ENCODE measurements at places on chromosomes 2 and 18.
A peak's percentile ranks its signal among the peaks of the same experiment; 100 is the strongest.

- DNase-seq: no peak
Measured at GRCh38 chr2:196513796-196514526, 125.6 kb upstream of the CCDC150 start.

DNA sequence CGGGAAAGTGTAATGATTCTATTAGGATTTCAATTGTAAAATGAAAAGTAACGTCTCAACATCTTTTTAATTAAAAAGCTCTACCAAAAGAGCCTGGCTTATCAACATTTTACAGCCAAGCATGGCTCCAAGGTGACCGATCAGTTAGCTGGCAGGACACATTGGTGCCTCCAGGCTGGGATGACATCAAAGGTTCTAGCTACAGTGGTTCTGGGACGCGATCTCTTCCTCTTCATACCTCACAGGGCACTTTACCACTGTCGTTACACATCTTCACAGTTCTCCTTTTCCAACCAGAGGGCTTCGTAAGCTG is 693 bp downstream of the ORC2 start:
- DNase-seq: no peak

GRCh38 chr2:56215911-56216310 is 32.1 kb downstream of the CCDC85A start:
- no peak for DNase-seq

DNA sequence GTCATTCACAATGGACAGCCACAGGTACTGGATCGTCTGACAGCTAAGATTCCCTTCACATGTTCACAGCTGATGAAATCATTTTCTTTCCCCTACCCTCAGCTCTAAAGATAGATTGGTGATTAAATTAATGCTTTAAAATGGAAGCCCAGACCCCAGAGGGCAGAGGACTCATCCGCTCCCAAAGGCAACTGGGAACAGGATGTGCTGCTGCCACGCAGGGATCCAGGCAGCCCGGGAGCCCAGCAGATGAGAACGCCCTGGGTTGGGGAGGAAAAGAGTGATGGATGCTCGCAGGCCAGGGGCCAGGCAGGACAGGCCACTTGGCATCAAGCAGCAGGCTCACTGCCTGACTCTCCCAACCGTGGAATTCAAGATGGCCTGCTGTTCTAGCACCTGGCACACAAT is 41.3 kb downstream of the HDHD2 start:
- DNase-seq: no peak

GRCh38 chr2:1656961-1657841 is 87.1 kb downstream of the PXDN start:
- no peak for DNase-seq

DNA sequence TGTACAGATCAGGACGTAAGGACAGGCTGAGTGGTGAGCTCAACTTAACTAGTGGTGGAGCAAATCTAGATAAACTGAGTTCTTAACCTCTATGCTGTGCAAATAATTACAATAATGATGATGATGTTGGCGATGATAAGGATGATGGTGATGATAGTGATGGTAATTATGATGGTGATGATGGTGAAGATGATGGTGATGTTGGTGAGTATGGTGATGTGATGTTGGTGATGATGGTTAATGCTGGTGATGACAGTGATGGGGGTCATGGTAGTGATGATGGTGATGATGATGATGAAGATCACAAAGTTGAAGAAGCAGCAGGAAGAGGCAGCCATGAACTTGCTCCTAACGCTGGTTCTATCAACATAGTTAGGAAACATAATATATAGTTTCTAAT is 38.0 kb upstream of the IMP4 start:
- DNase-seq: no peak

- DNase-seq: no peak
Measured at GRCh38 chr2:160499865-160500264, 6.3 kb upstream of the RBMS1 start.

DNA sequence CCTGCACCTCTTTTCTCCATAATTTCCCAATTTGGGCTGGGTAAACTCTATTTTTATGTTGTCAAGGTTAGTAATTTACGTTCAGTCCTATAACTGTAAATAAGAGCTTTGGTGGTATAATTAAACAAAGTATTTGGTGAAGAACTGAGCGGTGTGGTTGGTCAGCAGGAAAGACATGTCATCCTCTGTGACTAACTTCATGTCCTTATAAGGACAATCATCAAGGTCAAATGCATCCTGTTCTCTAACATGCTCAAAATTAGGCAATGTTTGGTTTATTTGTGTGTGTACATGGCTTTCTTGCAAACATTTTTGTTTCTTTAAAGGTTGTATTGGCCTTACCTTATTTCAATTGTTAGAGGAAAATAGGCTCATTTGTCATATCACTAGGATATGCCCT is 121.5 kb upstream of the NABP1 start:
- no peak for DNase-seq

DNA sequence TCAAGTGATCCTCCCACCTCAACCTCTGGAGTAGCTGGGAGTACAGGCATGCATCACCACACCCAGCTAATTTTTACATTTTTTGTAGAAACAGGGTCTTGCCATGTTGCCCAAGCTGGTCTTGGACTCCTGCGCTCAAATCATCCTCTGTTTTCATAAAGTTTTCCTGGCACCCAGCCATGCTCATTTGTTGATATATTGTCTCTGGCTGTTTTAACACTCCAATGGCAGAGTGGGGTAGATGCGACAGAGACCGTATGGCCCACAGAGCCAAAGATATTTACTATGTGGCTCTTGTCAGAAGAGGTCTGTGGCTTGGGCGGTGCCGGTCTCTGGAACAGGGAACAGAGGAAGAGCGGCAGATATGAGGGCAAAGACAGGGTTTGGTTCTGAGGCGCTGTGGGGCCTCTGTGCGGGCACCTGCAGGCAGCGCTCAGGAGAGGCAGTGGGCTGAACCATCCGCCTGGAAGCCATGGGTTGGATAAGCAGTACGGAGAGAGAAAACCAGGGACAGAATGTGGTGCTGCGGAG is 50.2 kb downstream of the CENPO start:
- DNase-seq: no peak

GRCh38 chr2:59583173-59583765 is 970.2 kb downstream of the BCL11A start:
- DNase-seq: no peak

GRCh38 chr18:50080932-50081560 is 113.9 kb downstream of the MYO5B start:
- no peak for DNase-seq

DNA sequence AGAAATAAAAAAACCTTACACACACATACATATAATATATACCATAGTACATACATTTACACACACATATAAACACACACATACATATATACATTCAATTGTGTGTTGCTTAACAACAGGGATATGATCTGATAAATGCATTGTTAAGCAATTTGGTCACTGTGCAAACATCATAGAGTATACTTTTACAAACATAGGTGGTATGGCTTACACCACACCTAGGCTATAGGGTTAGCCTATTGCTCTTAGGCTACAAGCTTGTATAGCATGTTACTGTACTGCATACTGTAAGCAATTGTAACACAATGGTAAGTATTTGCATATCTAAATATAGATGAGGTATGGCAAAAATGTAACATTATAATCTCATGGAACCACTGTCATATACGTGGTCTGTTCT is 156.8 kb upstream of the ERBB4 start:
- DNase-seq: no peak

- DNase-seq: no peak
Measured at GRCh38 chr2:109098251-109098920, 30.6 kb upstream of the SH3RF3 start.

DNA sequence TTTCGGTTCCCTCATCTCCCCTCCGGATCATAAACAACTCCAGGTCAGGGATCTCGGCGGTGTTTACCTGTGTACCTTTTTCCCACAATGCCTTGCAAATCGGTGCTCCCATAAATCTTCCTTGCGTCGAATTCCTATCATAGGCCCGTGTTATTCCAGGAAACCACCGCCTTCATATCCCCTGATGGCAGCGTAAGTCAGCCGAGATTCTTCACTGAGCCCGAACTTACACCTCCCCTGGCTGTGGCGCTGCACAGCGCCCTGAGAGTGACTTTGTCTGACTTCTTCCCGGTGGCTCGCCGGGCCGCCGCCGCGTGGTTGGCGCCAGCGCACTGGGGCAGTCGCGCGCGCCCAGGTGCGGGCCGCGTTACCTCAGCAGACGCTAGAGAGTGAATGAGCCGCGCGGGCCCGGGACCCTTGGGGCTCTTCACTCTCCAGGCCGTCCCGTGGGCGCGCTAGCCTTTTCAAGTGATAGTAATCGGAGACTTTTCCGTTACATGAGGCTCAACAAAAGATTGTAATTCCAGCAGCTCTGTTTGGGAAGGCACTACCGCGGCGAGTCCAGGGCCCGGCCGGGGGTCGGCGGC is 101.6 kb downstream of the SPTBN1 start:
- DNase-seq: peak; percentile 52

DNA sequence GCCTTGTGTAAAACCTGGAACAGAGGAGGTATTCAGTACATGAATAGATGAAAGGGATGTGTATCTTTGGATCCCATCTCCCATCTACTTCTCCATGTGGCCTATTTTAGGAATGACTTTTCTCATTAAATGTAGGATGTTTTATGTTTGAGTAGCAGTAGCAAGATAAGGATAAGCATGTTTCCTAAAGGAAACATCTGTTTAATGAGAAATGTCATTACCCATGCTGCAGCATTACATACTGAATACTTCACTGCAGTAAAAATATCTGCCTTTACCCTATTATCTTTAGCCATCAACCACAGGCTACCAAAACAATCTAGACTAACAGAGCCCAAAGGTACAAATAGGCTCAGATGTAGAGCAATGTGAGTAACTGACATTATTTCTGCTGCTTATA is 419.2 kb upstream of the CYRIA start:
- DNase-seq: no peak

GRCh38 chr2:101190747-101191516 is 39.8 kb upstream of the TBC1D8 start:
- peak; percentile 95 for DNase-seq

DNA sequence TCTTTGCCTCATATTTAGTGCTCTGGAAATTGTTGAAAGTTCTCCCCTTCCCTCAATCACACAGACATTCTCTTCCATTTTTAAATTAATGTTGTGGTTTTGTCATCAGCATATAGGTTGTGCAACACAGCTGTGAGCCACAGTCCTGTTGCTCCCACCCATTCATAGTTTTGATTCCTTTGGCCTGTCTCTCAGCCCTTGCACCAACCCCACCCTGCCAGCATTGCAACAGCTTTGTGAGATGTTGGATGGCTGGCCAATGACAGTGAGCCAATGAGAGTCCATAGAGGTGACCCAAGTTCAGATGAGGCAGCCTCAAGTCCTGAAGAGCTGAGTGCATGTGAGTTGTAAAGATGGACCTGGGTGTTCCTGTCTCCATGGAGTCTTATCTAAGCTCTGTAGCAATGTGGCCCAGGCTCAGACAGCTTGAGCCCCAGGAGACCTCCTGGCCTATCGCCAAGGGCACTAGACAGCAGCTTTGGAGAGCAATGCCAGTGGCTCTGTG is 775.5 kb downstream of the RNF144A start:
- peak; percentile 16 for DNase-seq

DNA sequence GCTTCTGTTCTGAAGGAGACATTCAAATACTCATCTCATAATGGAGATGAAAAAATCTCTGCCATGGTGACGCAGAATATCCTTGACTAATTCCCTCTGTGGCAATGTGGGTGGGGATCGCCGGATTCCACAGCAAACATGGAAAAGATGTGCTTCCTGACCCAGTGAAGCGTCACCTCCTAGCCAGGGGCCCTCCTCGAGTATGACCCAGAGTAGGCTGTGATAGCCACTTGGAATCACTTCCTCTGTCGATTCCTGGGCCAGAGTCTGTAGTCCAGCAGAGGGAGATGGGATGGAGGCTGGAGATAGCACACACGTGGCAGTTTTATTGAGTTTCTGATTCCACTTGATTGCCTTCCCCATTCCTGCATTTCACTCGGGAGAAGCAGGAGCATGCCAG is 36.8 kb downstream of the DRC1 start:
- DNase-seq: no peak

DNA sequence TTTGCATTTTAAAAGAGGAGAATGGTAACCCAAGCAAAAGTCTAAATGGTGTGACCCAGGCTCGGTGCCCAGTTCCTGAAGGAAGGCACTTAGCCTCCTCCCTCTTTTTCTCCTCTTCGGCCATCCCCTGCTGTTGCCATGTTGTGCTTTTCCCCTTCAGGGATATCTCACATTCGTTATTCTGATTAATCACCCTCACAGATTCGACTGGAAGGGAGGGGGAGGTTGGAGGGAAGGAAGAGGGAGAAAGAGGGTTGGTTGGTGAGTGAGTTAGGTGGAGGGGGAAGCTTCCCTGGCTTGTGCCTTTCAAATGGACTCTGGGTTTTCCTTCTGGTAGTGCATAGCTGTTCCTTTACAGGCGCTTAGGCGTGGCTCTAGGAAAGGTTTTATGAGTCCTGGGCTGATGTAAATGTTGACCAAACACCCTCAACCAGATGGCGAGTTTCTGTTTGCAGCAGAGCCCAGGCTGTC is 39.0 kb upstream of the LYPD6B start:
- DNase-seq: no peak

DNA sequence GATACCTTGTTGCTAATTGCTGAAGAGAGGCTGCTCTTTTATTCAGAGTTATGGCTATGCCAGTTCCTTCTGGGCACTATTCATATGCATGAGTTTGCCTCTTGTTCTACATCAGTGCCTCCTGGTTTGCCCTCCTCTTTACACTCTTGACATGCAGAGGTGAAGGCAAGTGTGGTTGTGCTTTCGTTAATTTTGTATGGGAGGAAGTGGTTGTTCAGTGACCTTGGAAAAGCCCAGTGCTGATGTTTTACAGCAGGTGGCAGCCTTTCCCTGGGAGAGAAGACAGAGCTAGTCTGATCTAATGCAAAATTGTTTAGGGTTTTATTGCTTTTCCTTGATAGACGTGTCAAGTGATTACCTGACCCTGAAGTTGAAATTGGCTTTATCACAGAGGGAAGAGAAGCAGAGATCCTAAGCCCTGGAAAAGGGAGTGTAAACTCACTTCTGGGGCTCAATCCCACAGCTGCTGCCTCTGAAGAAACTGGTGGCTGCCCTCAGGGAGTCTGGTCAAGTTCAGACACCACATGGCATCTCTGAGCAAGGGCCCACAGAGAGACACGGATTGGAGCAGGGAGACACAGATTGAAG is 30.5 kb upstream of the VPS54 start:
- peak; percentile 81 for DNase-seq

GRCh38 chr18:21330122-21330701 is 88.2 kb downstream of the GREB1L start:
- DNase-seq: no peak

GRCh38 chr2:191341436-191341835 is 96.2 kb downstream of the MYO1B start:
- DNase-seq: no peak

DNA sequence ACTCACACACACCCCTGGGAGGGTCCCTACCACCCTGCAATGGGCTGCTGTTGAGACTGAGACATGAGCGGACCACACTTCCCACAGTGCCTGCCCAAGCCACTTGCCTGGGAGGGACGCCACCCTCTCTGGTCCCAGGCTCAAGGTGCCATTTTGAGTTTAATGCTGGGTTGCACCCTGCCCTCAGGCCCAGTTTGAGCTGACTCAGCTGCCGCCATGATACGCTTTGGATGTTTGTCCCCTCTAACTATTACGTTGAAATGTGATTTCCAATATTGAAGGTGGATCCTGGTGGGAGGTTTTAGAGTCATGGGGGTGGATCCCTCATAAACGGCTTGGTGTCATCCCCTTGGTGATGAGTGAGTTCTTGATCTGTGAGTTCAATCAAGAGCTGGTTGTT is 76.4 kb upstream of the DYNC1I2 start:
- no peak for DNase-seq
